Stimulated activated CD8-positive, alpha-beta memory T cell treated with anti-CD3 and anti-CD28 coated beads, Interleukin-4, amount 100 ng/mL, for 4 hours (primary cell): ENCODE measurements at places on chromosomes 5 and 9.

GRCh38 chr9:105038051-105038450 is 110.1 kb upstream of the ABCA1 start:
- DNase-seq = no peak

DNA sequence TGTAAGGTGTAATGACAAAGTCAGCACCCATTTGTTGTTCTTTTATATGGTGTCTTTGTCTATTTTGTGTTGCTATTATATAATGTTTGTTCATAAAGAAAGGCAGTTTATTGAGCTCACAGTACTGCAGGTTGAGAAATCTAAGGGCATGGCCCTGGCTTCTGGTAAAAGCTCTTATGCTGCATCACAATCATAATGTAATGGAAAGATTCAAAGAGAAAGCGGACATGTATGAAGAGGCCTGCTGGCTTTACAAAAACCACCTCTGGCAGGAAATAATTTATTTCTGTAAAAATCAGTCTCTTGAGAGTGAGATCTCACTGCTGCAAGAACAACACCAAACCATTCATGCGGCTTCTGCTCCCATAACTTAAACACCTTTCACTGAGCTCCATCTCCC is 746.7 kb upstream of the FAM174A start:
- no peak for DNase-seq

DNA sequence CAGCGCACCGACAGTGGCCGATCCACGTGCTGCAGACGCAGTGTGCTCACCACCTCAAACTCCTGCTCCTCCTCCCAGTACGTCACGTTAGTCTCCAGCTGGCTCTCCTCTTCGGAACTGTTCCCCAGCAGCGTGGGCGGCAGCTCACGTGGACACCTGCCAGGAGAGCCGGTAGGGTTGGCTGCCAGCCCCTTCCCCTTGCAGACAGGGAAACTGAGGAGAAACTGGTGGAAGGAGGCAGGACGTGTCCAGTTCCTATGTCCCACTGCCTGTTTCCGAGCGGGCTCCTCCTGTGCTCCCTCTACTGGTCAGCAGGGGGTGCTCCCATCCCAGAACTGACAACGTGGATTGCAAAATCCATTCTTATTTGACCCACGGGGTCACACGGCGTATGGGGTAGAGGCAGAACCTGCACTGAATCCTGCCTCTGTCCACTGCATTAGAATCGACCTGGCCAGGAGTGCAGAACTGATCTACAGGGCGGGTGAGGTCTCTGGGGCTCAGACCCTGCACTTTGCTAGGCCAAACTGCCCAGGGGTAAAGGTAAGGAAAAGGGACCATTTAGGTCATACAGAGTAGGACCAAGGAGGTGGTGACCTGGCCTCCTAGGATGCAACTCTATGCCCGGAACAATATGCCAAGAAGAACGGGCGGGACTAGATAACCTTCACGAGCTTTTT is 25.7 kb downstream of the PDGFRB start:
- DNase-seq = no peak

DNA sequence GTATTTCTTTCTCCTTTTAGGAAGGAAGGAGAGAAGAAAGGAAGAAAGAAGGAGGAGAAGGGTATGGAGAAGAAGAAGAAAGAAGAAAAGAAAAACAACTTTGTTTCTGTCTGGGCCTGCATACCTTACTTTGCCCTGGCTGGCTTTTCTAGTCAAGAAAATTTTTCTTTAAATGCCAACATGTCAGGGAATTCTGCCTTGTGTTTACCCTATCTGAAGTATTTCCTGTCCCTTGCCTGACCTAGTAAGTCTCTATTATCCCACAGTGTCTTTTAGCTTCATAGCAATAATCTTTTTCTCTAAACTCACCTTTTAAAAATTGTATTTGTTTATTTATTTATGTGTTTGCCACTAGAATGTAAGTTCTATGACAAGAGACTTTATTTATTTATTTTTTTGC is 1864.1 kb downstream of the EFNA5 start:
- no peak for DNase-seq
